ENCODE measurements at places on chromosomes 4 and X. TPM values are rescaled to one million over a fixed set of nuclear protein-coding genes. Genes with fewer than 3 reads are reported as not detected.

DNA sequence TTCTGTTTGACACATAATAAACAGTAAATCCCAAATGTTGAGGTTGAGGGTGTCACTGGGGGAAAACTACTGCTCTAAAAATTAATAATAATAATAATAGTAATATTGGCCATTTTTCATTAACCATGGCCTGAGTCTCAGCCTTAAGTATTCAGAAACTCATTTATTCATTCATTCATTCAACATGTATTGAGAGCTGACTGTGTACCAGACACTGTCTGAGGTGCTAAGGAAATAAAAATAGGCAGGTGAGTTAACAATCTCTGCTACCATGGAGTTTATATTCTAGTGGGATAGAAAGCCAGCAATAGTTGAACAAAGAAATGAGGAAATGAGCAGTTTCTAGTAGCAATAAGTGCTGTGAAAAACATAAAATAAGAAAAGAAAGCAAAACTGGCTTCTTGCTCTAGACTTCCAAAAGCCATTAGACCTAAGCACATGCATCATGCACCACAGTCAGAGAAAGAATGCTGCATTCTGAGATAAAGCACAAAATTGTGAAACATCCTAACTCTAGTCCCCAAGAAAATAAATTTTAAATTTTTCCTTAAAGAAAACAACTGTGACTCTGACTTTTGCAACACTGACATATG, 278.7 kb downstream of the RCHY1 start:
- no peak for DNase-seq

DNA sequence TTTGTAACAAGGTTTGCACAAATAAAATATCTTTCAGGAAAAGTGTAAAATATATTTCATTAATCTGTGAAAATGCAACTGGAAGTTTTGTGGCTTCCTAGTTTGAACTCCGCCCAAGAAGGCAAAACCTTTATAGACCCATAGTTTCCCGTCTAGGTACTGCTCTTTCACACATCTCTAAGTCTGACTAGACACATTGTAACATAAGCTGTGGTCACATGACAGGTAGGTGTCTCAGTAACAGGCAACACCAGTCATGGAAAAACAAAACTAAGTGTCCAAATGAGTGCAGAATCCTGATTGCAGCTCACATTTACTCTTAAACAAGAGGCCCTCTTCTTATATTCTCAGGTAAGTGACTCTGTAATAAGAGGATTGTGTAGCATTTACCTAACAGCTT, 55.6 kb downstream of the SNCA start:
- no peak for DNase-seq

DCAF12L2 gene
- not detected for total RNA-seq

GRCh38 chr4:4479366-4479765, 62.5 kb downstream of the STX18 start:
- DNase-seq, result no peak

CRLF2 gene
- total RNA-seq, result 0.22 TPM

GRCh38 chr4:148162991-148163390, 279.2 kb downstream of the NR3C2 start:
- DNase-seq, result no peak

DNA sequence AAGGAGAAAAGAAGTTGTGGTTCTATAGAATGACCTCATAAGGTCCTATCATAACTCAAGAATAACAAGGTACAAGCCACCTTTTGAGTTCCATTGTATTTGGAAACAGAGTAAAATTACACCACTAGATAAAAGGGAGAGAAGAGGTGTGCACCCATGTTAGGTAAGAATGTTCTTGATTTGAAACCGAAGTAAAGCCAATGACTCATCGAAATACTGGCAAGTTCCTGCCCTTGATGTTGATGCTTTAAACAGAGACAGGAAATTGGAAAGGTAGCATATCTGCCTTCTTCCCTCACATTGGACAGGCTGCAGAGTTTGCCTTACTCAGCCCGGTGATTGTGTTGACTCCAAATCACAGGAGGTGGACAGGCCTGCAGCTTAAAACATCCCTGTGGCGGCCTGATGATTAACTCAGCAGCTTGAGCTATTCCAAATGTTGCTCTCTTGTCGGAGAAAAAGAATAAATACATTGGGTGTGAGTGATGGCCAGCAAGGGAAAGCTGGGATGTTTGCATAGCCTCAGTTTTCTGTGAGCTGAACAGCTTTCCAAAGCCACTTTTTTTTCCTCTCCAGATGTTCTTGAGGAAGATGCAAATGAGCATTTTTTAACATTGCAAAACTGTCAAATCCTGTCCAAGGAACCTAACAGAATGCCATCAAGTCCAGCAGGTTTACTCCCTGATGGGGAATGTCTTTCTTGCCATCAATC, 321.1 kb downstream of the NKX6-1 start:
- DNase-seq, result no peak

PAGE1 gene
- not detected for total RNA-seq

- DNase-seq, result no peak
Observed at GRCh38 chr4:151420250-151420807, 11.4 kb downstream of the FHIP1A start.

DNA sequence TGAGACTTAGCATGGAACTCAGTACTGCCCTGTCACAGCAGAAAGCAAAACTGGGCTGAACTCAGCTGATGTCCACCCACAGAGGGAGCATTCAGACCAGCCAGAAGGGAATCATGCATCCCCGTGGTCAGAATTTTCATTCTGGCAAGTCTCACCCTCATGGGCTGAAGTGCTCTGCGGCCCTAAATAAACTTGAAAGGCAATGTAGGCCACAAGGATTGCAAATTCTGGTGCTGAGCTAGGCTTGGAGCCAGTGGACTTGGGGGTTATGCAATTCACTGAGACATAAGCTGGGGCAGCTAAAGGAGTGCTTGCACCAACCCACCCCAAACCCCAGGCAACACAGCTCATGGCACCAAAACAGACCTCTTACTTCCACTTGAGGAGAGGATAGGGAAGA, 494.1 kb downstream of the GABRG1 start:
- no peak for DNase-seq

GRCh38 chr4:176123710-176124407, 58.2 kb downstream of the WDR17 start:
- DNase-seq, result no peak

- no peak for DNase-seq
Observed at GRCh38 chr4:3243136-3243780, 5.7 kb upstream of the MSANTD1 start.

DNA sequence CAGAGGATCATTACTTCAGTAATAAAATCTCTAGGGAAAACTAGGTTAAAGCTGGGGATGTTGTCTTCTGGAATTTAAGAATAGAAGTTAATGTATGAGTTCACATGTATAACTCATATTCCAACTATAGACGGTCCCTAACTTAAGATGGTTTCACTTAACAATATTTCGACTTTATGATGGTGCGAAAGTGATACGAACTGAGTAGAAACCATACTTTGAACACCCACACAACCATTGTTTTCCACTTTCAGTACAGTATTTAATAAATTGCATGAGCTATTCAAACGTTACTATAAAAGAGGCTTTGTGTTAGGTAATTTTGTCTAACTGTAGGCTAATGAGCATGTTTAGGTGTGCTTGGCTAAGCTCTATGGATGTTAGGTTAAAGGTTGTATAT, 38.7 kb downstream of the CCSER1 start:
- DNase-seq, result no peak

RNF150 gene
- 17.4 TPM for total RNA-seq

DNA sequence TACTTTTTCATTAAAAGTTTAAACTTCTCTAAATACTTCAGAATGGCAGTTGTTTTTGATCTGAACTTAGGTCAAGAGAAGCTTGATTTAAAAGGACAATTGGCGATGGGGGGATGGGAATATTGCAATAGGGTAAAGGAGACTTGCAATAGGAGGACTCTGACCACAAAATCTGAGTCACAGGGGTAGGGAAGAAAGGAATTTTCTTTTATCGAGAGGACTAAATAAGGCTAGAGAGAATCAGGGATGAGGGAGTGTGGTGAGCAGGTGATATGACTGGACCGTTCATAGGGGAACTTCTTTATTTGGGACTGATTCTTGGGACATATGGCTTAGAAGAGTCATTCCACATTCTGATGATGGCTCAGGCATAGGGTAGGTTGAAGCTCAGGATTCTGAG, 1260.2 kb downstream of the ADGRL3 start:
- no peak for DNase-seq

- no peak for DNase-seq
Observed at GRCh38 chr4:86356425-86357210, 3.2 kb downstream of the MAPK10 start.

DNA sequence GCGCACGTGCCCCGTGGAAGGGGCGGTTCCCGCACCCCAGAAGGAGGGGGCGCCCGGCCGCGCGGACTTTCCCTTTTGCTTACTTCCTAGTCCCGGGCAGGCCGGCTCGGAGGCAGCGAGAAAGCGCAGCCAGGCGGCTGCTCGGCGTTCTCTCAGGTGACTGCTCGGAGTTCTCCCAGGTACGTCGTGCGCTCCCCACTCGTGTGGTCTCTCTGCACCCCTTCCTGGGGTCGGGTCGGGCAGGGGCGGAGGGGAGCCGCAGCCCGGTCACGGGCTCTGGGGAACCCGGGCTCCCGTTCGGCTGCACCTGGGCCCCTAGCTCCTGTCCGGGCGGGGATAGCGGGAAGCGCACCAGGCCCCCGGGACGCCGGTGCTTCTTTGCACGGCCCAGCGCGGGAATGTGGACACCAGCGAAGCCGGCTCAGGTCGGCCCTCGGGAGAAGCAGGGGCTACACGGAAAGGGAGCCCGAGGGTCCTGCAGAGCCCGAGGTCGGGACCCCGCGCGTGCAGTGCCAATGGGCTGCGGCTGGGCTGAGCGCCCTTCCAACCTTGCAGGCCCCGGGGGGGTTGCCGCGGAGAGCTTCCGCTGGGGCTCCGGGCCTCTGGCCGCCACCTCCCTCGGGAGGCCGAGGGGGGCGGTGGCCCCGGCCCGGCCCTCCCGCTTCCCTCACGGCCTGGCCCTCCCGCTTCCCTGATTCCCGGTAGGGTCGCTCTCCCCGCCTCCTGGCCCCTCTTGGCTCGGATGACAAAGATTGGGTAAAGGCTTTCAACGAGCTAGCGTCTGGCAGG, at the start of gene TLR2:
TSS of gene TLR2 (plus strand) at position 99 of the 789 bp plus-strand sequence. CDS start 18,628 bp downstream, outside the sequence.
- peak; percentile 97 for DNase-seq

ZRSR2 gene
- 9.9 TPM for total RNA-seq

DNA sequence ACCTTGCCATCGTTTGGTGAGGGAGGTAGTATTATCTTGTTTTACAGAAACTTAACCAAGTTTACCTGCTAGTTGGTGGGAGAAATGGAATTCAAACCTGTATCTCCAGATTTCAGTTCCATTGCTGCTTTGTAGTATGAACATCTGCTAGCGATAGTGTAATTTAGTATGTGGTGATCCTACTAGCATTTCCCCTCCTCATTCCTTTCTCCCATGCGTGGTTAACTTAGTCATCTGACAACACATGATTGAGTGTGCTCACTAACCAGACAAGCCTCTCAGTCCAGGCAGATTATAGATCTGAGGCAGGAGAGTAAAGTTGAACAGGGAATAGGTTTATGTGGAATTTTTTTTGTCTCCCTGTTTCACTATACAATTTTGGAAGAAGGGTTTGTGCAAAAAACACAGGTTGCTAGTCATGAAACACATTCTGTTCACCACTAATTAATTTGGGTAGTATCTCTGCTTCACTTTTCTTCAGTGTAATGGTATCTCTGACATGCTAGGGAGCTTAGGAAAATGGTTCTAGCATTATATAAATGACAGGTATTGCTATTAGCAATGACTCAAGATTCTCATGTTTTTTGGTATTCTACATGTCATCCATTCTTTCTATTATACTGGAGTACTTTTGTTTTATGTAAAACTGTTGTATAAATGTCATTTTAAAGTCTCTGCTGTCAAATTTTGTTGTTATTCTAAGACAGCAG, 21.7 kb downstream of the RBPJ start:
- DNase-seq, result no peak

- no peak for DNase-seq
Observed at GRCh38 chr4:184238072-184238745, 20.5 kb upstream of the ENPP6 start.

DNA sequence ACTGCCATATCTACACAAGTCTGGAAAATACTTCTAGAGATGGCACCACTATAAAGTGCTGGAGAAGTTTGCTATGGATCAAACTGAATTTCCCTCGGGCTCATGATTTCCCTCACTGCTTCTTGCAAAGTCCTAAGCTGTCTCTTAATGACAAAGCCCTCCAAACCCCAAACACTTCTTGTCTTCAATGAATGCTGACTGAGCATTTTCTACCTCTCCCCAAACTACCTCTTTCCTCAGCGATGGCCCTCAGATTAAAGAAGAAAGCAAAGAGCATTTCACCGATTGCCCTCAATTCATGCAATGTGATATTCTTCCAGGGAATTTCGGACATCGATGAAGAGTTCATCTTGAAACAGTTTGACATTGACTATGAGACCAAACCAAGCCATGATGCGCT, 19.7 kb downstream of the FAM47E start:
- no peak for DNase-seq

- DNase-seq, result no peak
Observed at GRCh38 chr4:1112174-1112820, 1.1 kb downstream of the RNF212 start.

- no peak for DNase-seq
Observed at GRCh38 chrX:54979432-54979831, 14.6 kb downstream of the PFKFB1 start.

- DNase-seq, result no peak
Observed at GRCh38 chr4:48032721-48033120, 16.1 kb downstream of the NIPAL1 start.

SHOX gene
- total RNA-seq, result 0.10 TPM

DNA sequence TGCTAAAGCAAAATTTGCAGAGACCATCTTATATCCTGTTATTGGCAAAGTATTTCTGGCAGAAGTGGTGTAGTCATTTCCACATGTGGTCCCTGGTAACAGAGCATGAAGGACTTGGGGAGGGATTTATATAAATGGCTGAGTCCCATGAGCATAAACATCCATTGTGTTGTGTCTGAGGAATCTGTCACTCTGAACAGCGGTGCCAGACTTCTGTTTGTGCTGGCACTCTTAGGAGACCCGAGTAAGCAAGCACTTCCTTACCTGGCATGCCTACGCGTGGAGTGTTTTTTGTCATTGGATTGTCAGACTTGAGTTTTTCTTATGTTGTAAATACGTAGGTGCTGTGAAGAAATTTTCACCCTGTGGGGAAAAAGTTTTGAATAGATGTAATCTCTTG, 285.9 kb downstream of the ARHGAP10 start:
- no peak for DNase-seq

DNA sequence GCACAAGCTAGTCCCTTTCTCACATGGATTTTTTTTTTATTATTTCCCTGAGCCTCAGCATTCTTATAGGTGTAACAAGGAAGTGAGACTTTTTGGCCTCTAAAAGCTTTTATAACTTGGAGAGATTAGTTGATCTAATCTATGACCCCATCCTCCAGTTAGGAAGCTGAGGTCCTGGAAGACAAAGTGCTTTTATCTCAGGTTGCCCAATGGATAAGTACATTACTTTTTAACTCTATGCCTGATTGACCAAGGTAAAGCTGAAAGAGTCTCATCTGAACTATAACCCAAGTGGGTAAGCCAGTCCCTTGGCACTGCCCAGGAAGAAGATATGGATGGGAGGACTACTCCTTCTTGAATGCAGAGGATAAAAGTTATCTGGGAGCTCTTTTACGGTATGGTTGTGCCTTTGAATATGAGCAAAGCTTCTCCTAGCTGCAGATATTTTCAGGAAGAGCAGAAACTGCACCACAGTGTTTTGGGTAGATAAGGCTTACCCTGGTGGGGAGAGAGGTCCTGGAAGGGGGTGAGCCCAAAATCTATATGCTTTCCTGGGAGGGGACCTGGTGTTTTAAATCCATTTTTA, 40.2 kb downstream of the VSIG4 start:
- DNase-seq, result no peak

All from mesenteric fat pad (tissue), 1 donor.